ENCODE measurements at places on chromosomes 7 and 10. TPM values are rescaled to one million over a fixed set of nuclear protein-coding genes. Genes with fewer than 3 reads are reported as not detected.
A peak's percentile ranks its signal among the peaks of the same experiment; 100 is the strongest.

GRCh38 chr10:30154561-30154960 lies 95.2 kb upstream of the JCAD start:
- DNase-seq: no peak

GRCh38 chr7:128791972-128792327 lies 182 bp downstream of the CCDC136 start:
- DNase-seq: no peak

DNA sequence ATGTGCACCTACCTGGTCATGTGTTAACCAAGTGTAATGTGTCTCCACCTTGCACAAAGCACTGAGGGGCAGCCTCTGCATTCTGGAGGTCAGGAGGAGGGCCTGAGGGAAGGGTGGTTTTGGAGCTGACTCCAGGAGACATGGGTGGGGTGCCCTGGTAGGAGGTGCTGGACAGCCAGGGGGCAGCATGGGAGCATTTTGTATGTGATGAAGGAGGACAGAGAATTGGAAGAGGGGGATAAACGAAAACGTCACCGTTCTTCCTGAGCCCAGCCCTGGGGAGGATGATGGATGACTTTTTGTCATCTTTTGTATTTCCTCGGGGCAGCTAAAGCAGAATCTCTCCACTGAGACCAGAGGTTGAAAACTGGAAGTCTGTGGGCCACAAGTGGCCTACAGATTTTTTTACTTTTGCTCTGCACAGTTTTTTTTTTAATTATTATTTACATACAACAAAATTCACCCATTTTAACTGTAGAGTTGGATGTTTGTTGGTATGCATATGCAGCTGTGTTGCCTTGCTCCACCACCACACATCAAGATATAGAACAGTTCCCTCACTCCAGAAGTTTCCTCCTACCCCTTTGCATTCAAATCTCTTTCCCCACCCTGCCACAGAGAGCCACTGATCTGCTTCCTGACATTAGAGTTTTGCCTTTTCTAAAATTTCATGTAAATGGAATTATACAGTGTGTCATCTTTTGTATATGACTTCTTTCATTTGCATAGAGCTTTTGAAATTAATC lies 242.5 kb downstream of the VTI1A start:
- DNase-seq: no peak

DNA sequence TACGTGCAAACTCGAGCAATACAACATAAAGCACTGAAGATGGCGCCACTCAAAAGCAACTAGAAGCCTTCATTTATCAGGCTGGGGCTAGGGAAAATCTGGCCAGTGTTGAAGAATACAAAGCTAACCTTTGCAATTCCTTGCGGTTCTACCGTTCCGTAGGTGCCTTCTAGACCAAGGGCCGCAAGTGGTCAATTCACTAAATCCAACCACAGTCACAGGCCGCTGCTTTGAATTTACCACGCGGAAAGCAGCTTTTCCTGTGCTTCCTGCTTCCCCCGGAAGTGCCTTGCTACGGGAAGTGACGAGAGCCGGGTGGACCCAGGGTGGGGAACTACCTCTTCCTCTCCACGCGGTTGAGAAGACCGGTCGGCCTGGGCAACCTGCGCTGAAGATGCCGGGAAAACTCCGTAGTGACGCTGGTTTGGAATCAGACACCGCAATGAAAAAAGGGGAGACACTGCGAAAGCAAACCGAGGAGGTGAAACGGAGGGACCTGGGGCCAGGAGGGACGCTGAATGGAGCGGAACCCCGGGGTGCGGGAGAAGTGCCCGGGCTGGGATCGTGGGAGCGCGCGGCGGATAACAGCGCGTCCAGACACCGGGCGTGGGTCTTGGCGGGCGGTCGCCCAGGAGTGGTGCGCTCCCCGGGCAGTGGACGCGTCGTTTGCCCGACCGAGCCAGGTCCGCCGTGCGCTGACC lies at the start of gene DDX21:
Gene DDX21, plus strand, starts transcription at position 339 of the 701 bp plus-strand sequence. Its CDS starts 56 bp downstream, at position 395.
- DNase-seq: peak; percentile 90

DNA sequence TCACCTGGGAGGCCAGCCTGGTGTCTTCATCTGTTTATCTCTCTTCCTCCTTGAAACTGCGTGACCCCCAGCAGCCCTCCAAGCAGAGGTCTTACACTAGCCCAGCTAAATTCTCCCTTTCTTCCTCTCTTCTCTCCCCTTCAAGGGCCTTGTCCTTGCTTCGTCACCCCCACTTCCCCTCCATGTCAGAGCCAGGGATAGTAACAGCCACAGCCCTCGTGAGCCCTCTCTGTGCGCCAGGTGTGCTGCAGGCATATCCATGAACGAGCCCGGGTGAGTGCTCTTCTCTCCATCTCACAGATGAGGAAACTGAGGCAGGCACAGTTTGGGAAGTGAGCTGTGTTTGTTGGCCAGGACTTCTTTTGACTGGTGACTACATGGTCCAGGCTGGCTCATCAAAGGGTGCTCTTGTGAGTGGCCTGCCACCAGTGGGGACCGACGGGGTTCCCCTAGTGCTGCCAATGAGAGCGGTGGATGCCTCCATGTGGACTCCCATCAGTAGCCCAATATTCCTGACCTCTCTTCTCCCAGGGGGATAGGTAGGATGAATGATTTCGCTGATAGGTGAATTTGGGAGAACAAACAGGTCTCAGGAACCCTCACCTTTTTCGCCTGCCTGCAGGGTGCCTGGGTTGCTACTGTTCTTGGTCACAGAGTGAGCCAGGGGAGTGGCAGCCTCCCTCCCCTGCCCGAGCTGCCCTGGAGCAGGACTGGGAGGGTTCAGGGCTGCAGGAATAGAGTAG lies 38.1 kb downstream of the ADRA2A start:
- no peak for DNase-seq

DNA sequence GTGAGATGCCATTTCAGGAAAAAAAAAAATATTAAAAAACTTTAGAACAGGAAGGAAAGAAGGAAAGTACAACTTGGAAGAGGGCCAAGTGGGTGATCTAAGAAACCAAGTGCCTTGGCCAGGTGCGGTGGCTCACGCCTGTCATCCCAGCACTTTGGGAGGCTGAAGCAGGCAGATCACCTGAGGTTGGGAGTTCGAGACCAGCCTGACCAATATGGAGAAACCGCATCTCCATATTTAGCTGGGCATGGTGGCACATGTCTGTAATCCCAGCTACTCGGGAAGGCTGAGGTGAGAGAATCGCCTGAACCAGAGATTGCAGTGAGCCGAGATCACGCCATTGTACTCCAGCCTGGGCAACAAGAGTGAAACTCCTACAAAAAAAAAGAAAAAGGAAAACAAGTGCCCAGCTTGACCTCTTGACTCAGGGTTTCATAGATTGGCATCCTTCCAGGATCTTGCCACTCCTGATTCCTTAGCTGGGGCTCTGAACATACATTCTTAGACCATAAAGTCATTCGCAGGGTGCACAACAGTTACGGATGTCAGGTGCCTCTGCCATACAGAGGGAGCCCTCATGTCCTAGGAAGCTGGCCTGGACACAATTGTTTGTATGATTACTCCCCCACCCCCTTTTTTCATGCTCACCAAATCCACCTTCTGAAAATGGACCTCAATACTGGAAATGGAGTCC lies 2.1 kb upstream of the GUSB start:
- no peak for DNase-seq

DNA sequence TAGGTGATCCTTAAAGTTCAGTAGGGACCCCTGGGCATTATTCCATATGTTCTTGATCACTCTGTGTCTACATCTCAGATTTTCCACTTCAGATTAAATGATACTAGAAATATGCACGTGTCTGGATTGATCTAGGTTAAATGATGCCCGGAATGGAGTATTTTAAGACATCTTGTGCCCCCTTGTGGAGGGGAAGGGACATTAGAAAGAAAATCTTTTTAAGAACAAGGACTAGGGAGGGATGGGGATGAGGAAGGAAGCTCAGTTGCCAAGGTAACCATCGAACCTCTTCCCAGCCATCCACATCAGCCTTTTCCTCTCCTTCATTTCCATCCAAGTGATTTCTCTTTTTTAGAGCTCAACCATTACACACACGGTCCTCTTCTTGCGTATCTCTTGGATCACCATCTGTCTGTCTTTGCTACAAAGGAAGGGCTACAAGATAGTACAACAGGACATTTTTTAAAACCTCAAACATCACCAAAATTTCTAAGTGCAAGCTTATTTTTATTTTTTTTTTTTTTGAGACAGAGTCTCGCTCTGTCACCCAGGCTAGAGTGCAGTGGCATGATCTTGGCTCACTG lies 40.5 kb downstream of the PRSS2 start:
- DNase-seq: no peak

OPN1SW gene
- not detected for total RNA-seq

PRKG1 gene
- total RNA-seq: 28.3 TPM
